ENCODE measurements at places on chromosomes 3 and 15. TPM values are rescaled to one million over a fixed set of nuclear protein-coding genes. Genes with fewer than 3 reads are reported as not detected.

The SORD gene
- total RNA-seq: 1.6 TPM

The ANKUB1 gene
- total RNA-seq: not detected

The ILDR1 gene
- total RNA-seq: not detected

The PBRM1 gene
- 62.6 TPM for total RNA-seq

The ACOX2 gene
- total RNA-seq: 14.6 TPM

The CHRD gene
- 14.1 TPM for total RNA-seq

Measured in skeletal muscle tissue (tissue), 5 donors.